ENCODE measurements at places on chromosomes 16 and 17. TPM values are rescaled to one million over a fixed set of nuclear protein-coding genes. Genes with fewer than 3 reads are reported as not detected.

- no peaks in the 10 kb centered on the region for H3K36me3 ChIP-seq
- H3K27ac ChIP-seq: no peak overlapping the region
- DNase-seq: peak; percentile 94
- no peaks in the 10 kb centered on the region for H3K27me3 ChIP-seq
- no peak overlapping the region for H3K4me3 ChIP-seq
Measured at GRCh38 chr16:80938004-80938878, 68.4 kb downstream of the CMC2 start.

GRCh38 chr16:66692341-66692740, 4.2 kb downstream of the CMTM4 start:
- H3K36me3 ChIP-seq: no peaks in the 10 kb centered on the region
- no peak overlapping the region for H3K27ac ChIP-seq
- no peak for DNase-seq
- H3K4me3 ChIP-seq: no peak overlapping the region
- H3K27me3 ChIP-seq: peaks cover 7% of the 10 kb centered on the region

GRCh38 chr16:60739737-60740683, 1296.2 kb downstream of the CDH8 start:
- H3K27ac ChIP-seq: no peak overlapping the region
- H3K4me3 ChIP-seq: no peak overlapping the region
- no peak for DNase-seq
- H3K4me1 ChIP-seq: no peaks in the 10 kb centered on the region
- no peaks in the 10 kb centered on the region for H3K27me3 ChIP-seq

Gene SYT17
- total RNA-seq: not detected

DNA sequence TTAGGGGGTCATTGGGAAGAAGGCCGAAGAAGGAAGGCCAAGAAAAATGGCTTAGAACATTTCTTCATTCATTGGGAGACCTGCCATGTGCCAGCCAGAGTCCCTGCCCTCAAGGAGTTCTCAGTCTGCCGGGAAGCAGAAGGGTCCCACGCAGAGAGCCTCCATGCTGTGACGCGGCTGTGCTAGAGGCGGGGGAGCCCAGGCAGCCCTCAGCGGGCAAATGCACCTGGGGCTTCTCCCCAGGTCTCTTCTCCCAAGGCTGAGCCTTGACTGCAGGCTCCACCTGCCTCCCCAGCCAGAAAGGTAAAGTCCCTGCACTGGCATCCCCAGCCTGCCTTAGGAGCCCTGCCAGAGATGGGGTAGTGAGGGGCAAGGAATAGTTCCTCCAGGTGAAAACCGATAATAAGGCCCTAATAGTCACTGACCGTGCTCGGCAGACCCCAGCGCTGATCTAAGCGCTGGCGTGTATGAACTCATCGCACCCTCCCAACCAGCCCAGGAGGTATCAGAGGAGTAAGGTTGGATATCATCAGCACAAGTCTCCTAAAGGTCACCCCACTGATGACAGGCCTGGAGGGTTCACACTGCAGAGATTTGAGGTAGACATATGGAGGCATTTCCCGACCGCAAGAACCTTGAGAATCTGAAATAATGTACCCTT, 6.0 kb upstream of the CDR2L start:
- peaks cover 6% of the 10 kb centered on the region for H3K27me3 ChIP-seq
- peaks cover 10% of the 10 kb centered on the region for H3K4me1 ChIP-seq
- no peak for DNase-seq

Gene IGSF6
- total RNA-seq: not detected

Gene ARHGDIG
- 0.36 TPM for total RNA-seq

GRCh38 chr16:2720064-2720457, at the start of gene PRSS27:
TSS of gene PRSS27 (minus strand) at chr16:2720224. CDS start at chr16:2720160, 64 bp downstream.
- H3K36me3 ChIP-seq: no peaks in the 10 kb centered on the region
- DNase-seq: no peak
- peaks cover 6% of the 10 kb centered on the region for H3K27me3 ChIP-seq
- peak within 1 kb of the TSS; percentile 44 for H3K4me3 ChIP-seq
- H3K27ac ChIP-seq: peak within 1 kb of the TSS; percentile 77

Data from IMR-90 (cell line).